CD4-positive, CD25-positive, alpha-beta regulatory T cell (primary cell): ENCODE measurements at places on chromosomes 13 and 19.

GRCh38 chr19:43648633-43649032, 9.0 kb upstream of the CADM4 start:
- DNase-seq = no peak

- DNase-seq = no peak
These were observed 34.8 kb downstream of the PCDH17 start for GRCh38 chr13:57666131-57666953.

DNA sequence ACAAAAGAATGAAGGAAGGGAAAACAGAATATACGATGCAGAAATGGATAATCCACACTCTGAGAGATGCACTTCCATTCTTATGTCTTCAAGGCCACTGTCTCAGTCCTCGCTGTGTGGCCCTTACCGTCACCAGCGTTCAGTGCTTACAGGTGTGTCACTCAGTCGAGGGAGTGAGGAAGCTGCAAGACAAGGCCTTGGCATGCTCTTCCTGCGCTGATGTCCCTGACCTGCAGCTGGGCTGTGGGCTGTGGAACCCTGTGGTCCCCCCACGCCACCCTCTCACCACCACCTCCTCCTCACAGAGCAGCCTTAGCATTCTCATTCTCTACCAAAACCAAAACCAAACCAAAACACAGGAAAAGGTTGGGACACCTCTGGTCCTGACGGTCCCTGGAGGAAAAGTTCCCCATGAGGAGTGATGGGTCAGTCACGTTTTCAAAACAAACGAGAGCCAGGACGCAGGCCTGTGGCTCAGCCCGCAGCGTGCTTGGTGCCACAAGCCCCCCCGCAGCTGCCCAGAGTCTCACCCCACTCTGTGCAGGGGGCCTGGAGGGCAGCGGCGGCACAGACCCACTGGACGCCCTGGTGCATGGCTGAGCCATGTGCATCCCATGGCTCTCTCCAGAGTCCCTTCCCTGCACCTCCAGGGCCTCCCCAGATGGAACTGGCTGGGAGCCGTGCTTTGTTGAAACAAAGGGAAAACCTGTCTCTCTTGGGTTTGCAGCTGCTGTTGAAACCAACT, 48.2 kb upstream of the GPR183 start:
- DNase-seq = no peak

GRCh38 chr19:28405346-28405742, 807.6 kb downstream of the UQCRFS1 start:
- DNase-seq = no peak

- DNase-seq = no peak
These were observed 702.3 kb downstream of the DIAPH3 start for GRCh38 chr13:59461411-59461810.

DNA sequence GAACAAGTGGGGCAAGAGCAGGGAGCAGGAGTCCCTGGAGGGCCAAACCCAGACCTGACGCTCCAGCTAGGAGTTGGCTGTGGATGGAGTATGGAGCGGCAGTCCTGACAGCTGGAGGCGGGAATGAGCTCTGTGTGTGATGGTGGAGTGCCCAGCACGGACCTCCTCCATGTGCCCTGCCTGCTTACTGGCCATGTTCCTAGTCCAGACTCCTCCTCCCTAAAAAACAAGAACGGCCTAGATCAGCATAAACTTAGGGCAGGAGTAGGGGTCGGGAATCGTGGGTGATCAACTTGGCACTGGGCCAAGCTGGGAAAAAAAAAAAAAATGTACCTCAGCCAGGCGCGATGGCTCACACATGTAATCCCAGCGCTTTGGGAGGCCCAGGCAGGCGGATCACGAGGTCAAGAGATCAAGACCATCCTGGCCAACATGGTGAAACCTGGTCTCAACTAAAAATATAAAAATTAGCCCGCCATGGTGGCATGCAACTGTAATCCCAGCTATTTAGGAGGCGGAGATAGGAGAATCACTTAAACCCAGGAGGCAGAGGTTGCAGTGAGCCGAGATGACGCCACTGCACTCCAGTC, 29.5 kb downstream of the LTBP4 start:
- no peak for DNase-seq

DNA sequence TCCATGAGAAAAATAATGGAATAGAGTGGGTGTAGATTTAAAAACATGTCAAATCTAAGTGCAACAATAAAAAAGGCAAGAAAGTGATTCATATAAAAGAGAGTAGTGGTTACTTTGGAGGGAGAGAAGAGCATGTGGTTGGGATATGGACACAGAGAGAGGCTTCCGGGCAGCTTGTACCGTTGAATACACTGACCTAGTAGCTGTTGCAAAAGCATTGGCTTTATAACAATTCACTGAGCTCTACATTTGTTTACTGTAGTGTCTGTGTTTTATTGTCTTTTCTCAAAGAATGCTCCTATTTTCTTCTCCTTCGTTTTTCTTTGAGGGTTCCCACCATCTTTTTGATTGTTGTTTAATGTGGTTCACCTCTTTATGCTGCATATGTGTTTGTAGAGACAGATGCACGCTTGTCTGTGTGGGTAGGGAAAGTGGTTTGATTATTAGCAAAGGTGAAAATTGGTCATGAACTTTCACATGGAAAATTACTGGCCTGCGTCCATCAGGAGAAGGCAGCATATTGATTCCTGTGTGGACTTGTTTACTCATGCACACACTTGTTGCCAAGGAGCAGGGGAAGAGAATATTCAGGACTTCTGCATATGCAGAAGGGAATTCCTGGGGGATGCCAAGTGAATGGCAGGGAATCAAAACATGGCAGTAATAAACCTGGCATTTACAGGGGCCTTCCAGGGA, 29.9 kb upstream of the IRS2 start:
- no peak for DNase-seq

GRCh38 chr13:55067946-55068345, 2039.3 kb downstream of the OLFM4 start:
- no peak for DNase-seq

GRCh38 chr19:50380137-50380536, 3.9 kb downstream of the NR1H2 start:
- DNase-seq = no peak

GRCh38 chr13:38830442-38831045, 143.7 kb downstream of the FREM2 start:
- DNase-seq = no peak

DNA sequence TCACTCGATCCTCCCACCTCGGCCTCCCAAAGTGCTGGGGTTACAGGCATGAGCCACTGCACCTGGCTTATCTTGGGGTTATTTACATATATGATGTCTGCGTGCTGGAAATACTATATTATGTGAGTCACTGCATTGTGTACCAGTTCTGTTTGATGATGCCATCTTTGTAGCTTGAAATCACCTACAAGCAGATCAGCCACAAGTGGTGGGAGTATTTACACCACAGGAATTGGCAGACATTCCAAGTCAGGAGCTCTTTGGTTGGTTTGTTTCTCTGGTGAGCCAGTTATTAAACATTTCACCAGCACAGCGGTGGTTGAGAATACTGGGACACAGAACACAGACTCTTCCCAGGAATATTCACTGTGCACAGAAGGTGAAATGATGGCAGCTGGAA, 4.5 kb upstream of the TIMM44 start:
- no peak for DNase-seq

DNA sequence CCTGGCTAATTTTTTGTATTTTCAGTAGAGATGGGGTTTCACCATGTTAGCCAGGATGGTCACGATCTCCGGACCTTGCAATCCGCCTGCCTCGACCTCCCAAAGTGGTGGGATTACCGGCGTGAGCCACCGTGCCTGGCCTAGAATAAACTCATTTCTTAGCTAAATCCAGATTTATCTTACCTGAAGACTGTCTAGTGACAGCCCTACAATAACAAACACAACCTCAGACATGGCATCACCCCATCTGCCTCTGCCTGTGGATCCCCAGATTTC, 5.0 kb downstream of the ZNF44 start:
- no peak for DNase-seq

DNA sequence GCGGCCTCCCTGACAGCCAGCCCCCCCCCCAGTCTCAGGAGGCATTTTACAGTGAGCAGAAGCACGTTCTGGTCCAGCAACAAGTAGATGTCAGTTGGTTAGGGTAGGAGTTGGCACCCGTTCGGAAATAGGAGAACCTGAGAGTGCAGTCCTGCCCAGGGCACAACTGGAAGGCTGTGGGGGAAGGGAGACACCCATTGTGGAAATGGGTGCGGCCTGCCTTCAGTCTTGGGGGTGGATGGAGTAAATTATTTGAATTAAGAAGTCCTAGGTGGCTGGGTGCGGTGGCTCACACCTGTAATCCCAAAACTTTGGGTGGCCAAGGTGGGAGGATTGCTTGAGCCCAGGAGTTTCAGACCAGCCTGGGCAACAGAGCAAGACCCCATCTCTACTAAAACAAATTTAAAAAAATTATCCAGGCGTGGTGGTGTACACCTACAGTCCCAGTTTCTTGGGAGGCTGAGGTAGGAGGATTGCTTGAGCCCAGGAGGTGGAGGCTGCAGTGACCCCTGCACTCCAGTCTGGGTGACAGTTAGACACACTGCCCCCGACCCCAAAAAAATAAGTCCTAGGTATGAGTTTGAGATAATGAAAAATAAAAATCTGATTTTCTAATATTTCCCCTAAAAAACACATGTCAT, 1.2 kb downstream of the CIRBP start:
- DNase-seq = no peak

DNA sequence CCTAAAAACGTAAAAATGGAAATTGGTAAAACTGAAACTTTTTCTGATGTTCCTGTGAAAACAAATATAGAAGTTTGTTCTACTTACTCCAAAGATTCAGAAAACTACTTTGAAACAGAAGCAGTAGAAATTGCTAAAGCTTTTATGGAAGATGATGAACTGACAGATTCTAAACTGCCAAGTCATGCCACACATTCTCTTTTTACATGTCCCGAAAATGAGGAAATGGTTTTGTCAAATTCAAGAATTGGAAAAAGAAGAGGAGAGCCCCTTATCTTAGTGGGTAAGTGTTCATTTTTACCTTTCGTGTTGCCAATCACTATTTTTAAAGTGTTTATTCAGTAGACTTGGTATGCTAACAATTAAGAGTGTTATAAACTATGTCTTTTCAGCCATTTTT, 25.6 kb downstream of the BRCA2 start:
- no peak for DNase-seq

DNA sequence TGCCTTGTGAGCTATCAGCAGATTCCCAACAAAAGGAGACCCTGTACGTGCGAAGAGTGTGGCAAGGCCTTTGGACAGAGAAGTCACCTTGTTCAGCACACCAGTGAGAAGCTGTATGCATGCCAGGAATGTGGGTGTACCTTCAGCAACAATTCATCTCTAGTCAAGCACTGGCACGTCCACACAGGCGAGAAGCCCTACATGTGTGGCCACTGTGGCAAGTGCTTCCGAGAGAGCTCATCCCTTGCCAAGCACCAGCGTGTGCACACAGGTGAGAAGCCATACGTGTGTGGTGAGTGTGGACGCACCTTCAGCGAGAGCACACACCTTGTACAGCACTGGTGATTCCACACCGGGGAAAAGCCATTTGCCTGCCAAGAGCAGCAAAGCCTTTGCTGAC, 7.6 kb upstream of the ZSCAN22 start:
- no peak for DNase-seq

DNA sequence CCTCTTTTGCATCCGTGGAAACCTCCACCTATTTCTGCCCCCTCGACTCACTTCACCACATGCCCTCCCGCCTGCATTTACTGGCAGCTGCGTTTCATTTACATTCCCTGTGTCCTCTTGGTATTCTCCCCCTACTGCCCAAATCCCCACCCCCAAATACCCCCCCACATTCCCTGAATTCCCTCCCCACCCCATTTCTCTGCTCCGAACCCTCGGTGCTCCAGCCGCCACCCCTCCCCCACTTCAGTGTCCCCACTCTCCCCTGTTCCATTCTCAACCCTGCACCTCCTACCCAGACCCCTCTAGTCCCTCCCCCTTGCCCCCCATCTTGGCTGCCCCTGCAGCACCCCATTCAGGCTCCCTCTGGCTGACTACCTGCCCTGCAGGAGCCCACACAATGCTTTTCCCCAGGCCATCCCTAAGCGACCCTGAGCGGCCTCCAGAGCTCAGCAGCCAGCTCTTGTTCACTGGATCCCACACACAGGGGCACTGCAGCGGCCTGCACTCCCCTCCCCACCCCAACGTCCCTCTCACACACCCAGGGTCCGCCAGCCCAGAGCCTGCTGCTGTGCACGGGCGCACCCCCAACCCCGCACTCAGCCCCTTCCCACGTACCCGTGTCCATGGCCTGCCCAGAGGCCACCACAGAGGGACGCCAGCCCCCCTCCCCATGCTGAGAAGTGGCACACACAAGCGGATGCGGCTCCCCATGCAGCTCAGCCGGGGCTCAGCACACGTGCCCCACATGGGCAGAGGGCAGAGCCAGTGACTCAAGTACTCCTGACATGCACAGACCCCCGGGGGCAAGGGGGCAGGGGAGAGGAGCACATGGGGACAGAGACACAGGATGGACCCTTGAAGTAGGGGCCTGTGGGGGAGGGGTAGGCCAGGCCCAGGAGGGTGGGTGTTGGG, 26.3 kb downstream of the SHANK1 start:
- no peak for DNase-seq

DNA sequence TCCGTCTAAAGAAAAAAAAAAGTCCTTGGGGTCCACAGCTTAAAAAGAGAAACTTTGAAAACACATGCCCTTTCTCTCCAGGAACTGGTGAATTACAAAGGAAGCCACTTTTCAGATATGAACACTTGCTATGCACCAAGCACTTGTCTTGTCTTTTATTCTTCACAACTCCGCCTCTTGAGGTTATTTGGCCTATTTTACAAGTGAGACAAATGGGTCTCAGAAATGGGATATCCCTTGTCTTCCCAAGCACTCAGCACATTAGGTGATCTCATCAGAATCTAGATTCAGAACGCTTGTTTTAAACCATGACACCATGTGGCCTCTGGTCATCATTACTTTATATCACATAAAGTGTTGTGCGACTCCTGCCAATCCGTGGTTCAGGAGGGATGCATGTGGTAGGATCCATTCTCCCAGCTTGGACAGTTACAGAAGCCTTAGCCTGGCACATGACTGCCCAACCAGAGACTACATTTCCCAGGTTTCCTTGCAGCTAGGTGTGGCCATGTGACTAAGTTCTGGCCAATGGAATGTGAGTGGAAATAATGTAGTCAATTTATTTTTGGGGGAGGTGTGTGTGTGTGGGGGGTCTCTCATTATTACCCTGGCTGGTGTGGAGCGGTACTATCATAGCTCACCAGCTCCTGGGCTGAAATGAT, 13.9 kb downstream of the TSKS start:
- no peak for DNase-seq

GRCh38 chr13:111598747-111599146, 278.3 kb downstream of the TEX29 start:
- no peak for DNase-seq

- DNase-seq = no peak
These were observed 64.6 kb downstream of the CCNE1 start for GRCh38 chr19:29876414-29876813.
